Stimulated activated CD4-positive, alpha-beta T cell treated with anti-CD3 and anti-CD28 coated beads, Interleukin-1b, Interleukin-23, amount 100 ng/mL, for 4 hours (primary cell): ENCODE measurements at places on chromosomes 6 and 20.
A peak's percentile ranks its signal among the peaks of the same experiment; 100 is the strongest.

DNA sequence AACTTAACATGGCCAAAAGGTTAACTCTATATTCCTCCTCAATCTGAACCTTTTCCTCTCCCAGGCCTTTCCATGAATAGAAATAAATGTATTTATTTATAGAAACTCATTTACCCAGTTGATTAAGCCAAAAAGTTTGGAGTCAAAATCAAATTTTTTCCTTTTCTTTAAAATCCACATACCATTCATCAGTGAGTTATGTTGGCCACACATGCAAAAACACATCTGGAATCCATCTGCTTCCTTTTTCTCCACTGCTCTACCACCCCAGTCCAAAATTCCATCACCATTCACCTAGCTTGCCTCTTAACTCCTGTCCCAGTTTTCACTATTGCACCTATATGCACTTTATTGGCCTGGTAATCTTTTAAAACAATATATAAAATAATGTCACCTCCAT lies 62.4 kb upstream of the TMEM200A start:
- DNase-seq: no peak

GRCh38 chr6:101178748-101179147 lies 214.8 kb upstream of the GRIK2 start:
- DNase-seq: no peak

GRCh38 chr6:6915813-6916547 lies 191.8 kb upstream of the RREB1 start:
- DNase-seq: no peak

GRCh38 chr6:52643158-52643557 lies 27.8 kb upstream of the TMEM14A start:
- no peak for DNase-seq

- DNase-seq: no peak
Observed at GRCh38 chr20:38804221-38804620, 1.3 kb upstream of the PPP1R16B start.

DNA sequence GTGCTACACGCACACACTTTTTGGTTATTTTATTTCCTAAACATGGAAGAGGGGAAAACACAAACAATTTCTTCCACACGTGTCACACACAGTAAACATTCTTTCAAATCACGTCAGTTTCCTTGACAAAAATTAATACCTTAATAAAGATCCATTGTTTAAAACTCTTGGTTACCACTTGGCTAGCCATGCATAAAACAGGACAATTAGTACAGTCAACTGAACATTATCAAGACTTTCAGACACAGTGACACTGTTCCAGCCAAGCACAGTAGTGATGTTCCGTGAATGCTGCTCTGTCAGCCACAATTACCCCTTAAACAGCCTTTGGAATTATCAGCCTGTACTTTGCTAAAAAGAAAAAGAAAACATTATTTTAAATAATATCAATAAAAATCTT lies 50.8 kb downstream of the GMDS start:
- DNase-seq: no peak

- no peak for DNase-seq
Observed at GRCh38 chr20:43983904-43984361, 69.3 kb downstream of the TOX2 start.

GRCh38 chr6:82248273-82248735 lies 760 bp upstream of the IBTK start:
- no peak for DNase-seq

GRCh38 chr6:118252474-118252873 lies 295.6 kb upstream of the PLN start:
- no peak for DNase-seq

- no peak for DNase-seq
Observed at GRCh38 chr6:35264550-35265274, 5.2 kb downstream of the ZNF76 start.

DNA sequence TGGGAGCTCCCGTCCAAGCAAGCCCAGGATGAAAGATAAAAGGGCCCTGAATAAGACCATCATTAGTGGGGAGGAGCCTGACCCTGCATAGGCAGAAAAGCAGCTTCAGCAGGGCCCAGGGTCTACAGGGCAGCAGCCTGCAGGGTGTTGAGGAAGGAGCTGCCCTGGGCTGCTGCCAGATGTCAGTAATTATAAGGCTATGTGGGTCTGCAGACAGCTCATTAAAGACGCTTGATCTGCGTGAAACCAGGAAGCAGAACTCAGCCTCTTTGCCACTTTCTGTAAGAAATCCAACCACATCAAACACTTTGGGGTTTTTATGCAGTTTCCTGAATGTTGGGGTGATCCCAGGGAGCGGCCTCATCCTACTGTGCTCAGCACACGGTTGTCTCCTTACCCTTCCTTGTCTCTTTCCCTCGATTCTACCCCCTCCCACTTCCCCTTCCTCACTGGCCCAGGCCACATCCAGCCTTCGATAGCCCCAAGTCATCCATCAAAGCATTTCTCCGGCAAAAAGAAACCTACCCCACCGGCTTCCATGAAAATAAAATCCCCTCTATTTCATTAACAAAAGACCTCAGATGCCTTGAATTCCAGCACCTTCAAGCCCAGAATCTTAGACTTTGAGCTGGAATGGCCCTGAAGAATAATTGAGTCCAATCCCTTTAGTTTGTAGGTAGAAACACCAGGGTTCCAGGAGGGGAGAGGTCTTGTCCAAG lies 1.0 kb upstream of the TGM6 start:
- DNase-seq: no peak

GRCh38 chr6:28060405-28060804 lies 20.0 kb upstream of the ZNF165 start:
- DNase-seq: no peak

- DNase-seq: no peak
Observed at GRCh38 chr6:138765896-138766655, 7.5 kb upstream of the CCDC28A start.

GRCh38 chr6:42197555-42198362 lies 3.0 kb upstream of the GUCA1B start:
- peak; percentile 15 for DNase-seq

GRCh38 chr6:112743323-112743722 lies 396.2 kb downstream of the RFPL4B start:
- no peak for DNase-seq

DNA sequence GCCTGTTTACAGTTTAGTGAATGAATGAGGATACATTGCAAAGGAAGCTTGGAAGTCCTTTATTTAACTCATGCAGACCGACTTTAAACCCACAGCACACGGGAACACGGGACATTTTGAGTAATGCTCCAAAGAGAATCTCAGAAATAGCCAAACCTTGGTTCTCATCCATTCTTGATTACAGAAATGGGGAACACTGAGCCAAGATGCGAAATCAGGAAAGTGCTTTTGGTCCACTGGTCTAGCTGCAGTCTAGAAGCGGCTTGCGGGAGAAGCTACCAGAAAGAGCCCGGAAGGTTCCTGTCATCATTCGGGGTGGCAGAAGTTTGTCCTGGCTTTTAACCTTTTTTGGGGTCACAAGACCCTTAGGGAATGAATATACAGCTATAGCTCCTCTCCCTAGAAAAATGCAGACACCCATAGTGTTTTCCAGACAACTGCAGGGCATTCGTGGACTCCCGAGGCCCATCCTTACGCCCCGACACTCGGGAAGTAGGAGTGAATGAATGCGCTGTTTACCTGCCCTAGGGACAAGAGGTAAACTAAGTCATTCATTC lies 475 bp upstream of the TMEM181 start:
- DNase-seq: no peak

GRCh38 chr6:81756690-81757089 lies 4.2 kb upstream of the TENT5A start:
- no peak for DNase-seq

DNA sequence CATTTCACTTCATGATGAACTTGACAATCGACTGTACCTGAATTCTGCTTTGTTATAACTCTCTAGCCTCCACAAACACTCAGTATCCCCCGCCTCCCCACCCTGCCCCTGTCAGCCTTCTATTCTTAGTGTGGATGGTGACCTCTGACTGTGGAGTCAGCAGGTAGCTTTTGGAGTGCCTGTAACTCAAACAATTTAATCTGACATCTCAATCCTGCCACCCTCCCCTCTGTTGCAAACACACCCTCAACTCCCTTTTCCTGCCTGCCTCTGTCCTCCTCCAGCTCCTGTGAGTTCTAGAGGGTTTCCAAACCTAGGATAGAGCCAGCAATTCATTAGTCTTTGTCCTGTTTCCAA lies 20.3 kb downstream of the DAAM2 start:
- DNase-seq: no peak

DNA sequence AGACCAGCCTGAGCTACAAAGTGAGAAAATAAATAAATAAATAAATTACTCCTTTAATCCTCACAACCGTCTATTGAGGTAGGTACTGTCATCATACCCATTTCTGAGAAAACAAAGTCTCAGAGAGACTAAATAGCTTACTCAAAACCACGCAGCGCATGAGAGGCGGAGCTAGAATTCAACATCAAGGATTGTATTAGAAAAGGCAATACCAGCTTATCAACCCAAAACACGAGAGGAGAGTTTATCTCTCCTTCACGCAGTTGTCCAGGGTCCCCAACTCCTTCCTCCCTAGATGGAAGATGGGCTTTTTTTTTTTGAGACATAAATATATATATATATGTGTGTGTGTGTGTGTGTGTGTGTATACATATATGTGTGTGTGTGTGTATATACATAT lies 12.2 kb downstream of the HNF4A start:
- DNase-seq: no peak

DNA sequence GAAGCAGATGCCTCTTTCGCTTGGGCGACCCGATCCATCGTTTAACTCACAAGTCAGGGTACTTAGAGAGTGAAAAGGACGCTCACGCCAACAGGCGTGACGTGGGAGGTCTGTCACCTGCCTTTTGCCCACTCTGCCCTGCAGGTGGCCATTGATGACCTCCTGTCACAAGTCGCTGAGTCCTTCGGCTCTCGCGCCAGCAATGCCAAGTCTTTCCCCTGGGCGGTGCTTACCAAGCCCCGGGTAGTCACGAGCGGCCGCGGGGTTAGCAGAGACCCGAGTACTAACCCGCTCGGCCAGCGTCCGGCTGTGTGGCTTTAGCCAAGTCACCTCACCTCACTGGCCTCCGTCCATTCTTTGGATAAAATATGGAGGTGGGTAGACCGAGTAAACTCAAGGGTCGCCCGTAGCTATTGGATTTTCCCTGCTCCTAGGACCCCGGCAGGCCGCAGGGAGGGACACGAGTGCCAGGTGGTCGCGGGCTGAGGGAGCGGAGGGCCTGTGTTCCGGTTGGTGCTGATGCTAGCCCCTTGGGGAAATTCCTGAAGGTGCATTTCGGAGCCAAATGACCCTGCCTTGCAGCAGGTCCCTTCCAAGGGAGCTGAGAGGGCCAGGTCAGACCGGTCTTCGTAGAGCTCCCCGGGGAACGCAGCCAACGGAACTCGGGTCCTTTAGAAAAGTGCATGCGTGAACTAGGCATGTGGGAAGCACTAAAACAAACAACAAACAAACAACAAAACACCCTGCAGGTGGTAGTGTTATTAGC lies 668 bp downstream of the PKIB start:
- no peak for DNase-seq

GRCh38 chr6:158570681-158570962 lies 10.7 kb downstream of the TMEM181 start:
- no peak for DNase-seq

DNA sequence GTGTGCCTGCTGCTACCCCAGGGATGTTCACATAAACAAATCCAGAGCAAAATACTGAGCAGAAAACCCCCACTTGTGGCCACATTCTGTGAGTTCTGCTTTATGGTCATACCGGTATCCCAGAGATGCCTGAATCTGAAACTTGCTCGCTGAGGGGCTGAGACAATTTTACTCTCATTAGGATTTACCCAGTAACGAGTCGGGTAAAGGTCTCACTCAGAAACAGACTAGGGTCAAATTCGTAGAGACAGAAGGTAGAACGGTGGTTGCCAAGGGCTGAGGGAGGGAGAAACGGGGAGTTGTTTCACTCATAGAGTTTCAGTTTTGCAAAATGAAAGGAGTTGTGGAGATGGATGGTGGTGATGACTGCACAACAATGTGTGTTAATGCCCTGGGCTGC lies 45.4 kb upstream of the NKX2-2 start:
- DNase-seq: no peak

DNA sequence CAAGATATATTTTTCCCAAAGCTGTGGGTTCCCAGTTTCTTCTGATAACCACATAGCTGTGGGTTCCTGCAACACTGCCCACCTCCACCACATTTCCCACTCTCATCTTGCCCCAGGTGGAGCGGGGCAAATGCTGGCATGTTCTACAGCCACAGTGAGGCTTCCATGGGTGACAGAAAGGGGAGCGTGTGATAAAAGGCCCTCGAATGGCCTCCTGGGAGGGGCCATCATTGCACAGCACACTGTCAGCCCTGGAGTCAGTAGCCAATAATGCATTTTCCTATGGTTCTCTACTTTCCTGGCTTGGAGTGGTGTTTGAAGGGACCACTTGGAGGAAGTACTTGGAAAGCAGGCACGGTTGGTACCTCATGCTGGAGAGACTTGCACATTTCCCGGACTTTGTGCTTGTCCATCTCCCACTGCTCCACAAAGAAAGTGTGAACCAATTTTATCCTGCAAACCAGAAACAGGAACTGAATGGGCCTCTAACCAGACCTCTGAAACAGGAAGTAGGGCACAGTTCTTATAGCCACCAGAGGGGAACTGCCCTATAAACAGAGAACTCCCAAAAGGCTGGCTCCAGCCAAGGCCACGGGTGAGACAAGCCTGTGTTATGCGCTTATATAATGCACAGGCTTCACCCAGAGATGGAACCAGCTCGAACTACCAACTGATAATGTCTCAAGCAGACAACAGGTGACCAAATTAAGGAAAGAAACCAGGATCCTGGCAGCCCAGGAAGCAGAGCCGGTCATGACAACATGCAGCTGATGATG lies 8.6 kb downstream of the MAP3K5 start:
- no peak for DNase-seq

DNA sequence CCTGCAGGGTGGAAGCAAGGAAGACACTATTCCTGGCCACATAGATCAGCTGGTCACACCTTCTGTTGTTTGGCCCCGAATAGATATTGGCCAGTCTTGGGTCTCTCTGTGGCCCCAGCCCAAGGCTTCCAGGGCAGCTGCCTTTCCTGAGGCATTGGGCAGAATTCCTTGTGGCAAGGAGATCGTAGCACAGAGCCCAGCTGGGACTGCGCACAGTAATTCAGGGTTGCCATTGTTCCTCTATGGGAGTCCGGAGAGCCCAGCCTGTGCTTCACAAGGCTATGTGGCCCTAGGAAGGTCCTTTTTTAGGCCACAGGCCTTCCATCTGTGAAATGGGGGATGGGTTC lies 6.9 kb downstream of the SGK2 start:
- DNase-seq: no peak

- DNase-seq: no peak
Observed at GRCh38 chr6:37686111-37686510, 11.6 kb downstream of the MDGA1 start.
